ENCODE measurements at places on chromosomes 3 and 15.
A peak's percentile ranks its signal among the peaks of the same experiment; 100 is the strongest.

DNA sequence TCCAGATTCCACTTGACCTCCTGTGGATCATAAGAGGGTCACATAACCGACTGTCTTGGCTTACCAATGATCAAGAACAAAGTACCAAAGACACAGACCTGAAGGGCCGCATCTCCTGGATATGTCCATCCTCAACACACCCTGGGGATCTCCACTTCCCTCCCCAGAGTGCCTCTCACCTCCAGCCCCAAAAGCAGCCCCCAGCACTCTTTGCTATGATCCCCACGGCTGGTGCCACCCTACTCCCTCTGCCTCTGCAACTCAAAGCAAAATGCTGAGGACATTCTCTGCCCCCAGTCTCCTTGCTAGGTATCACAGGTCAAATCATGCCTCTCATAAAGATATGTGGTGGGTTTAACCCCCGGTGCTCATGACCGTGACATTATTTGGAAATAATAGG lies 32.7 kb downstream of the SLCO2A1 start:
- DNase-seq = no peak

- no peak for DNase-seq
Measured at GRCh38 chr15:74519311-74519710, 21.7 kb upstream of the ARID3B start.

GRCh38 chr3:98986073-98986472 lies 84.6 kb upstream of the DCBLD2 start:
- no peak for DNase-seq

GRCh38 chr3:141525814-141526213 lies 39.0 kb downstream of the RASA2 start:
- DNase-seq = no peak

GRCh38 chr15:67509918-67510317 lies 11.0 kb upstream of the C15orf61 start:
- DNase-seq = no peak

DNA sequence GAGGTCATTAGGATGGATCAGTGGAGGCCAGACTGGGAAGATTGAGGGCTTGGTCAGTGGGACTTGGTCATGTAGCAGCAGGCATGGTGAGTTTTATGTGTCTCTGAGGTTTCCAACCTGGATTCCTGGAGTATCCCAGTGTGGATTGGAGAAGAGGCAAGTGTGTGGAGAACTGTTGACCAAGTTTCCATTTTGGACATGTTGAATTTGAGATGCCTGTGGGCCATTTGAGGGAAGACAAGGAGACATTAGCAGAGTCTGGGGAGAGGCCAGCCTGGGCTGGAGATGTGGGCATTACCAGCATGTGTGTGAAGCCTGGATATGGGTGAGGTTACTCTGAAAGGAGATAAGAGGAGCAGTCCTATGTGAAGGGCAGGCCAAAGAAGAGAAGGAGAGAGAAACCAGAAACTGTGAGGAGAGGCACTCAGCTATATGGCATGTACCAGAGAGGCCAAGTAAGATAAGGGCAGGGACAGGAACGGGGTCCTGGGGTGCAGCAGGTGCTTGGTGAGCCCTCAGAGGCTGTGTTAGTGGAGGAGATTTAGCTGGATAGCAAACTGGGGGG lies 4.3 kb downstream of the SLC25A38 start:
- no peak for DNase-seq

- peak; percentile 29 for DNase-seq
Measured at GRCh38 chr3:117170094-117170493, 460.5 kb downstream of the TUSC7 start.
